NCI-H460 (cell line): ENCODE measurements at places on chromosomes 4 and X. TPM values are rescaled to one million over a fixed set of nuclear protein-coding genes. Genes with fewer than 3 reads are reported as not detected.

DNA sequence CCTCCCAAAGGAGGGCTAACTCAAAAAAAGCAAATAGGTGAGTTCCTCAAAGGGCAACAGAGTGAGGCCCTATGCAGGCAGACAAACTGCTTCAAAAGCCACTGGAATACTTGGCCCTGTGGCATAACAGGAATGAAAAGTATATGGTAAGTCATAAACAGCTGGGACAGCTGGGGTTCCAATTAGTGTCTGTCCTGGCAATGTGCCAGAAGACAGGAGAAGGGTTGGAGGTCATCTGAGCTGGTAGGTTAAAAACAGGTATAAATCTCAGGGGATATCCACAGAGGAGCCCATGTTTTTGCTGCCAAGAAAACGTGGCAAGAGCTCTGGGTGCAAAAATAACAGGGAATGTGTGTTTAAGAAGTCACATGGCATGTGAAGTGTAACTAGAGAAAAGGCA is 111.6 kb downstream of the APOOL start:
- no peak for DNase-seq

DNA sequence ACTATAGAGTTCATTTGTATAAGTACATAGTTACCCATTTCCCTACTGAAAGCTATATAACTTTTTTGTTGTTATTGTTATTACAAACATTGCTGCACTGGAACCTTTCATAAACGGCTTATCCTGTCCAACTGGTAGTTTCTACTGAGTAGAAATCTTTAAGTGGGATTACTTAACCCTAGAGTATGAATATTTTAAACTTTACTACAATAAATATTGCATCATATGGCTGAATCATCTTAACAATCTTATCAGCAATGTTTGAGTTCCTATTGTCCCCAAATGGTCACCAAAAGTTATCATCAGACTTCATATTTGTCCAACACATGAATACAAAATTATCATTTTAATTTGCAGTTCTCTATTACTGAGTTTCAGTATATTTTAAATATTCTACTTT is 40.5 kb downstream of the LCORL start:
- DNase-seq = no peak

DNA sequence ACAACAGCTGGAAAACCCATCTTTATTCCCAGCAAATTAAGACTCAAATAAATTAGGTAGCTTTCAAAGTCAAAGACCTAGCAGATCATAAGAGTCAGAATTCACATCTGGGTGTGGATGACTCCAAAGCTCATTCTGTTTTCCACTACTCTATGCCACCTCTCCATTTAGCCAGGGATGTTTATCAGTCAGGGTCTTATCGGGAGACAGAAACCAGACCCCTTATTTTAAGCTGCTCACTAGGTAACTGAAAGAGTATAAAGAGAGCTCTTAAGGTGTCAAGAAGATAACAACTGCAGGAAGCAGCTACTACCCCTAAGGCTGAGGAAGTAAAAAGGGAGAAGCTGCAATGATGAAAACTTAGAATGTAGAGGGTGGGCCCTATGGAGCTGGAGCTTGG is 333.7 kb upstream of the KLF3 start:
- DNase-seq = no peak

The CXCL1 gene
- 507 and 527 TPM in 2 replicates for total RNA-seq

DNA sequence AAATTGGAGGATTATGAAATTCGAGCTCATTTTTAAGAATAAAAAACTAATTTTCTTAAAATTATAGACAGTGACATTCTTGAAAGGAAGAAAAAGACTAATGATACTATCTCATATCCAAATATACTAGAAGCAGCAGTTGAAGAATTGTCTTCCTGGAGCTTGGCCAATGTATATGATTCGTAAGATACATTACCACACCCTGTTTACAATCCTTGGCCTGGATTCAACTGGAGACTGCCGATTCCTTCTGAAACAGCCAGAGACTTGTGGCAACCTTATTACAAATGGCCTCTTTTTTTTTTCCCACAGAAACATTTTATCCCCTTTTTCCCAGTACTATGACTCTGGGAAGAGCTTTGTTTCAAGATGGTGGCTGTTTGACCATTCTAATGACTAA is 571.2 kb upstream of the FAT1 start:
- no peak for DNase-seq

- DNase-seq = no peak
Observed at GRCh38 chr4:88108747-88109122, 49.7 kb downstream of the ABCG2 start.

DNA sequence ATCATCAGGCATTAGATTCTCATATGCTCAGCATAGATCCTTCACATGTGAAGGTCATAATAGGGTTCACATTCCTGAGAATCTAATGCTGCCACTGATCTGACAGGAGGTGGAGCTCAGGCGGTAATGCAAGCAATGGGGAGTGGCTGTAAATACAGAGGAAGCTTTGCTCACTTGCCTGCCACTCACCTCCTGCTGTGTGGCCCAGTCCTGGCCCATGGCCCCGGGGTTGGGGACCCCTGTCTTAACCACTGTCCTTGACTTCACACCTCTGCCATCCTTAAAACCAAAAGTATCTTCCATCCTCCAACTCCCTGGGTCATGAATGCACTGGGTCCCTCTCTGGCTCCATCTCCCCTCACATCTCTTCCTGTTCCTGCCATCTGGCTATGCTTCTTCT is 129.1 kb downstream of the HMX1 start:
- no peak for DNase-seq

DNA sequence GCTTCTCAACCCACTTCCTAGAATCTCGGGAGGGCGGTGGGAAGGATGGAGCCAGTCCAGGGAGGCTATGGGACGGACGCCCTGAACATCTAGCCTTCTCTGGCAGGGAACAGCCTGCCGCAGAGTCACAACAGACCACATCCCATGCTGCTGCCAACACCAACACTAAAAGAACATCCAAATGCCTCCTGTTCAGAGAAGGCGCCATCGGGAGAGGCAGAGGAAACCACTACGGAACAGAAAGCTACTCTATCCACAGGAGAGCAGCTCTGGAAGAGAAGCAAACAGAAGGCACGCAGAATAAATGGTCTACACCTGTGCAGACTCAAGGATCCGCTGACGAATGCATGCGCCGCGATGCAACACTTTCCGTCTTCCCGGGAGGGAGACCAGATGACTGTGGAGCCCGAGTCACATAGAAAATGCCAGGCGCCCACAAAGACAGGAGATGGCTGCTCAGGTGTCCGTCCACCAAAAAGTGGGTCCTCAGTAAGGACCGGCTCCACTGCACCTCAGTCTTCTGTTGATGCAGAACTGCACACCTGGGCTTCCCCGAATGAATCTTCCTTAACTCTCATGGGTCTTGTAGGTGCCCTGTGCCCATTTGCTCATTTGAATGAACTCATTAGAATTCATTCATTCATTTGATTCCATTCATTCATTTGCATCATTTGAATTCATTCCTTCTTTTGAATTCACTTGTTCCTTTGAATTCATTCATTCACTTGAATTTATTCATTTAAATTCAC is 217.5 kb downstream of the DHRSX start:
- no peak for DNase-seq

DNA sequence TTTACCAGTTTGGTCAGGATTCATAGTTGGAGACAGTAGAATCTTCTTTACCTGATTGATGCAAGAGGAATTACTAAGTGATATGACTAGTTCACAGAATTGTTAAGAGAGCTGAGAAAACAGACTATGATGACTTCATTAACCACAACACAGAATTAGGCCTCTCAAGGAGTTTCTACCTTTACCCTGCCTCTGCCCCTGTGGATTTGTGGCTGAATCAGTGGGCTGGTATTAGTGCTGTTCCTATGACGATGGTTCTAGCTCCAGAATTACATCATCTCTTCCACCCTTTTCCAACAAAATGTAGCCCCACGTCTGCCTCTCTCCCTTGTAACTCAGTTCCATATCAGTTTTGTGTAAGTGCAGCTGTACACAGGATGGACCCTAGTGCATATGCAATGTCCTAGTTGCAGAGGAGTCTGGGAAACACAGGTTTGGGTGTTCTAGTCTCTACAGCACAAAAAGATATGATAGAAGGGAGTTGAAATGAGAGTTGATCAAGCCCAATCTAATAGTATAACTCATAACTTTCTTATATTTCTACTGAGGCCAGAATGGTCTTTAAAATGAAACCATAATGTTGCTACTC is 99.3 kb downstream of the ANXA5 start:
- no peak for DNase-seq

DNA sequence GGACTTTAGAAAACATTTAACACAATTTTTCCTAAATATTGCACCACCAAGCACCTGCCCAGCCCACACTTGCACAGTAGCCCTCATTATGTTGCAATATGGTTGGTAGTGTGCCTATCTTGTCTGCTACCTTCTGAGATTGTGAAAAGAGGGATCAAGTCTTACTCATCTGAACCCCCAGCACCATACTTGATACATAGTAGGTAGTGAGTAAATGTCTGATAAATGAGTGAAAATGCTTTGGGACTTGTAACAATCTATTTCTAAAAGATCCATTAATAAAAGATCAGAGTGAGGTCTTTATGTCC is 118.4 kb upstream of the MED14 start:
- no peak for DNase-seq

DNA sequence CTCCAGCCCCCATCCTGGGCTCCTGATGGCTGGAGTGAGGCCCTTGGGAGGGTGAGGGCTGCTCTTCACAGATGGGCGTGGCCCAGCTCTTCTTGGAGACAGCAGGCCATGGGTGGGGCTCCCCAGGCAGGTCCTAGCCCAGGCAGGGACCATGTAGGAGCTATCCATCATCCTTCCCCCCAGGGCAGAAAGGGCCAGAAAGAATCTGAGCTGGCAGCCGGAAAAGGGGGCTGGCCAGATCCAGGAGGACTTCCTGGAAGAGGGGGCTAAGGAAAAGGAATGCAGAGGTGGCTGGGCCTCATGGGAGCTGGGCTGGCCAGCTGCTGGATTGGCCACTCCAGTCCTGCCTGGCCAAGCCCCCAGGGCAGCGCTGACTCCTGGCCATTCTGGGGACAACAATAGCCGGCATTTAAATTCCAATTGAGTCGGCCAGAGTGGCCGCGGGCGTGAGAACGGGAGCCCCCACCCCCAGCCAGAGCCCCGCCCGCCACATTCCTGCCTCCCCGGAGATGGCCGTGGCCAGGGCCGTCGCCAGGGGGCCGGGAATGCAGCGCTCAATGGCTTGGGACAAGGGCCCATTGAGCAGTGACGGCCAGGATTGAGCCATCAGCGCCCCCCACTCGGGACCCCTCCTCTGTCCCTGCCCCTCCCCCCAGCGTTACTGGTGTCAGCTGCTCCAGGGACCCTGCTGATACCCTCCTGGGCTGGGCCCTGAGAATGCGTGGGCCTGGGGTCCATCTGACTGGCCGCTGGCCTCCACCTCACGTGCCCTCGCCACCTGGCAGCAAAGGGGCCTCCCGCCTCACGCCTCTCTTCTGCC is 15.1 kb upstream of the FGFR3 start:
- no peak for DNase-seq

- no peak for DNase-seq
Observed at GRCh38 chr4:100079264-100079663, 111.0 kb downstream of the DDIT4L start.

The SHROOM2 gene
- total RNA-seq = 0.12 and 0.17 TPM in 2 replicates

GRCh38 chr4:163878336-163879121 is 384.0 kb downstream of the TMA16 start:
- no peak for DNase-seq

DNA sequence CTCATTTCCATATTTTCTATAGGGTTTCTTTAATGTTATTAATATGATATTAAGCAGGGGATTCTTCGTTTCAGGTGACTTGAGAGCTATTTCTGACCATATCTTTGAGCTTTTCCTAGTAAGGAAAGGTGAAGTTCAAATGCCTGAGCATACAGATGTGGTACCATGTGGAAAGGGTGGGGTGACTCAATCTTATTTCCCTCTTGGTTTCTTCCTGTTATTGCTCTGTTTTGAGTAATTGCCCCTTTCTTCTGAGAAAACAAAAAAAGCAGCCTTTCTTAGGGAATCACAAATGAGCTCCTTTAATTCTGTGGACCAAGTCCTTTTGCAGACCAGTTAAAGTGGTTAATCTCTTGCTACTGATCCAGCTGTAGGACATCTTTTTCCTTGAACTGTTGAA is 41.0 kb upstream of the AGA start:
- no peak for DNase-seq

- DNase-seq = no peak
Observed at GRCh38 chrX:154120567-154120966, 23.1 kb upstream of the MECP2 start.

- peak; percentile 88 for DNase-seq
Observed at GRCh38 chr4:73998040-73999011, at the start of gene CXCL5. CXCL5 (minus strand) TSS chr4:73998677; CDS start chr4:73998581, 96 bp downstream.

The MTNR1A gene
- not detected in 2 replicates for total RNA-seq

The RASGEF1B gene
- 0.15 TPM in 1 of 2 replicates, not detected in the other for total RNA-seq

DNA sequence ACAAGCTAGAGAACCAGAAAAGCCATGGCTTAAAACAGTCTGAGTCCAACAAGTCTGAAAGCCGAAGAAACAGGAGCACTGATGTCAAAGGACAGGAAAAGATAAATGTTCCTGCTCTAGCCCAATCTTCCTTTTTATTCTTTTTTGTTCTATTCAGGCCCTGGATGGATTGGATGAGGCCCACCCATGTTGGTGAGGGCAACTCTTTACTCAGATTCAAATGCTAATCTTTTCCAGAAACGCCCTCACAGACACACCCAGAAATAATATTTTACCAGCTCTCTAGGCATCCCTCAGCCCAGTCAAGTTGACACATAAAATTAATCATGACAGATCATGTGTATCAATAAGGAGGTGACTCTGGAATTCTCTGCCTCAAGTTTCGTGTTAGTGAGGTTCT is 1002.7 kb downstream of the STPG2 start:
- no peak for DNase-seq

- no peak for DNase-seq
Observed at GRCh38 chr4:53937918-53938317, 126.5 kb downstream of the CHIC2 start.

The MAOA gene
- 17.6 and 18.2 TPM in 2 replicates for total RNA-seq

The SLC10A4 gene
- 2.1 and 2.6 TPM in 2 replicates for total RNA-seq

DNA sequence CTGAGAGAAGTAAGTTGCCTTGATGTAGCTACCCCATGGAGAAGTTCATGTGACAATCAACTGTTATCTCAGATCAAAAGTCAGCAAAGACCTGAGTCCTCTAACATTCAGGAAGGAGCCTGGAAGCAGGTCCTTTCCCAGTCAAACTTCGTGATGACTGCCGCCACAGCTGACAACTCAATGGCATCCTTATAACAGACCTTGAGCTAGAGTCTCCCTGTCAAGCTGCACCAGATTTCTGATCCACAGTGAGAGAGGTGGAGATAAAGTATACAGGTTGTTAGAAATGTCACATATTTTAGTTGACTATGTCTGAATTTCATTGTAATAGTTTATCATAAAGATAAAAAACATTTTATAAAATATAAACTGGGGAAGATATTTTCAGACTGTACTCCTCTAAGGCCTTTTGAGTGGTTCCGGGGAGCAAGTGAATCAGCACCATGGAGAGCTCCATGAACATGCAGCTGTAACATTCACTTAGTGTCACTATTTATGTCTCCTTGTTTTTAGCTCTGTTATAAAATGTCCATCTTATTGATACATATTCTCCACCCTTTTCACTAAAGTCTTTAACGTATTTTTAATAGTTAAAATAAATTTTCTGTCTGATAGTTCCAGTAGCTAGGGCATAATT is 1653.5 kb upstream of the AGA start:
- DNase-seq = peak; percentile 38

The DKK2 gene
- total RNA-seq = not detected in 2 replicates
